CD4-positive, alpha-beta T cell treated with Interleukin-15 for 4 hours (primary cell): ENCODE measurements at places on chromosomes 5 and 9.

GRCh38 chr5:76601470-76601869 is 21.7 kb downstream of the F2RL2 start:
- DNase-seq = peak; percentile 66

DNA sequence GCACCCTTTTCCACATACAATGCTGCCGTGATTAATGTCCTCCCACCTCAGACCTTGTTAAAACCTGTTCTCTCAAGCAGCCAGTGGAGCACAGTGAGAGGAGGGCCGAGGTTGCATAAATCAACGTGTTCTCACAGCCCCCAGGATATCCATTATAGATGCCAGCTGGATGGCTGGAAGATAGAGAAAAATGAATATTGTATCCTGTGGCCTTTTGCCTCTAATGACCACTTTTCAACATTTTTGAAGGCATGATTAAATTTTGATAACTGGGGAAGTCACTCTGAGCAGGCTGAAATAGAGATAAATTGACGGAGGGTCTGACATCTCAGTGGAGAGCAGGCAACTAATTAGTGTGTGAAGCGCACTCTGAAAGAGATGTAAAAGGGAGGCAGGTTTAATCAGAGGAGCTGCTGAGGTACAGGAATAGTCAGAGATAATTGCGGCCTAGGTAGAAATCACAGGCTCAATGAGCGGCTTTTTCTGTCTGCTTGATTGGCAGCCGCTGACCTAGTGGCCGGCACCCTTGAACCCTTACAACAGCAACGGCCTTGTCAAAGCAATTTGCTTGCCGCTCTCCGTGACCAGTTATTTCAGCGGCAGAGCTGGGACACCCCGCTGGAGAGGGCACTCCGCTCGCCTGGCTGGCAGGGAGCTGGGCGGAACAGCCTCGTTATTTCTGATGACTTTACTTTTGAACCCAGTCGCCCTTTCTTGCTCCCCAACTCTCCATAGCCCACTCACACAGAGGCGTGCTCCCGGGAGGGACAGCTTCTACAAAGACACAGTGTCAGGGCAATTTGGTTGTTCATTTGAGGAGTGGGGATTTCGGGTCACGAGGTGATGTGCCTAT is 560.7 kb downstream of the PSAT1 start:
- DNase-seq = no peak

DNA sequence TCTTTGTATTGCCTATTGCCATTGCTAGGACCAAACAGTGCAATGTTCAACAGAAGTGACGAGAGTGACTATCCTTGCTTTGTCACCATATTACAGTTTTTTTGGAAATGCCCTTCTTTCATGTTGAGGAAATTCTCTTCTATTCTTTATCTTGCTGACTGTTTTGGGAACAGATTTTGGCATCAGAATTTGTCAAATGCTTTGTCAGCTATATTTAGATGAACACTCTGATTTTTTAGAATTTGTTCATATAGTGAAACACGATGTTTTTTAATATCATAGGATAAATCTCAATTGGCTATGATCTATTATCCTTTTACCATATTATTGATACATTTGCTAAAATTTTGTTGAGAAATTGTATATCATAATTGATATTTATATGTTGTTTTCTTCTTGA is 31.4 kb downstream of the FBN2 start:
- no peak for DNase-seq

GRCh38 chr9:34984049-34984448 is 5.5 kb upstream of the DNAJB5 start:
- no peak for DNase-seq

DNA sequence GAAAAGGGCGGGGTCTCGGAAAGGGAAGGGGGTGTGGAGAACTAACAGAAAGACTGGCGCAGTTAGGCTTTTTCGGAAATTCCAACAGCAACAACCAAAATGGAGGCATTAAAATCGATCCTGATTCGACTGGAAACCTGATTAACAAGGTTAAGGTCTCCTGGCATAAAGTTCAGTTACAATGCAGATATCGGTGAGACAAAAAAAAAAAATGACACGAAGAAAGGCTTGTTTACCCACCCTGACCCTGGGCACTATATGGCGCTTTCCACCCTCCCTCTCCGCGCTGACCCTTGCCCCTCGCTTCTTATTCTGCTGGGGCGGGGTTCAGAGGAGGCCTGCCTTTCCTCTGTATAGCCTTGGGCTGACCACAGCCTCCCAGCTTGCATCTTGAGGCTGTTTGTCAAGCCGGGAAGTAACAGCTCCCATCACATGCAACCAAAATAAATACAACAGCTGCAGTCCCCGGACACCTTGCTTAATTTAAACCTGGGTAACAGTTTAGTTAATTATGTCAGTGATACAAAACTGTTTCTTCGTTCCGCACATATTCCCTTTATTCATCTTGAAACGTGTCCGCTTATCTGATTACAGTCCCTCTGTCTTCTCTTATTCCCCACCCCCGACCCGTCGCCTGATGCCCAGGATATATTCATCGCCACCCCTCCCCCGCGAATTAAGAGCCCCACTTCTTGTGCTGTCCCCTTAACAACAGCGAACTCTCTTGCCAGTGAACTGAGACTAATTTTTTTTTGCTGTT is 795 bp upstream of the PJA2 start:
- DNase-seq = peak; percentile 22

DNA sequence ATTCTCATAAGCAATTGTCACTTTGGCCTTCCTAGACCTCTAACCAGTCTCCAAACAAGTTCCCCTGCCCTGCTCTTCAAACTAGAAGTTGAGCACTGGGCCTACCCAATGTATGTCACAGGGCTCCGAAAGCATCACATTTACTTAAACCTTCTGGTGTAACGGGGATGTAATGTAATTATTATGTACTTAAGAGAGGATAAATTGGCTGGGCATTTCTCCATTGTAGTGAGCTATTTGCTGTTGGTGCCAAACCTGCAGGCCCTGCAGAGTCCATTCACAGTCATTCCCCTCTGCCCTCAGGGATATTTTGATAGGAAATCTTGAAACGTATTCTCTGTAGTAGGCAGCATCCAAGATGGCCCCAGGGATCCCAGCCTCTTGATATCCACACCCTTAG is 64.2 kb upstream of the GNE start:
- DNase-seq = no peak

DNA sequence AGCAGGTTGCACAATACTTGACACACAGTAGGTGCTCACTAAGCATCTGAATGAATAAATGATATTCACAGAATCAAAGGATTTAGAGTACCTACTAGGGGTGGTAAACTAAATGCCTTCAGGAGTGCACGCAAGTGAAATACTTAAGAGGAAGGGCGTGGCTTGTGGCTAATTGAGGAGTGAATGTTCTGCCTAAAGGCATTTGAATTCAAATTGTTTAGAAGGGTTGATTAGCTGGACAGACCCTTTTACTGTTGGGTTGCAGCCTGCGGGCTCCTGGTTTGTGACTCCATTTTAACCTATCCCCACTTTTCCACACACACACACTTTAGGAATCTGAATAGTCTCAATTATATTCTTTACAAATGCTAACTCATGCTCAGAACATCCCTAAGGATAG is 63.1 kb downstream of the PPP2R2B start:
- no peak for DNase-seq

DNA sequence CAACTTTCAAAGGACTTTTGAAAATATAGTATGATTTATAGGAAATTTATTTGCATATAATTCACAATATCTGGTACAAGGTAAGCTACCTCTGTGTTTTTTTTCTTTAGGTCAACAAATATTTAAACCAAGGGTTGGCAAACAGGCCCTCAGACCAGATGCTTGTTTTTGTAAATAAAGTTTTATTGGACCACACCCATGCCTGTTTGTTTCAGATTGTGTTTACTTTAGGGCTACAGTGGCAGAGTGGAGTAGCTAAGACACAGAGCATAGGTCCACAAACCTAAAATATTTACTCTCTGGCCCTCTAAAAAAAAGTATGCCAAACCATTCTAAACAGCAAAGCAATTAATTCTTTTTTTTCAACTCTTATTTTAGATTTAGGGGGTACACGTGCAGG is 119.7 kb upstream of the CCDC152 start:
- no peak for DNase-seq

DNA sequence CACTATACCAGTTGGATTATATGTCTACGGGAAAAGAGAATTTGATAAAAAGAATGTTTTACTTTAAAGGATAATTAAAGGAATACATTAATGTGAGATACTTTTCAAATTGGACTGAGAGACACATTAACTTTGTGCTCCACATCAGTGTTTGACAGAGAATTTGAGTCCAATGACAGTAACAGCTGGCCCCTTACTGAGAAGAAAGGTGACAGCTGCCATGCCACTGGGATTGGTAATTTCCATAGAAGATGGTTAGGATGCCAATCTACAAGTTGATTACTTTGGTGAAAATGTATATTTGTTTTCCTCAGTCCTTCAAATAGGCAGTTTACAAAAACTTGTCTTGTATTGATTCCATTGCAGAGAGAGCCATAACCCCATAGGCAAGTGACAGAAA is 578.4 kb downstream of the SLCO4C1 start:
- DNase-seq = no peak

- no peak for DNase-seq
These were observed 79.4 kb upstream of the NREP start for GRCh38 chr5:111836426-111836825.

DNA sequence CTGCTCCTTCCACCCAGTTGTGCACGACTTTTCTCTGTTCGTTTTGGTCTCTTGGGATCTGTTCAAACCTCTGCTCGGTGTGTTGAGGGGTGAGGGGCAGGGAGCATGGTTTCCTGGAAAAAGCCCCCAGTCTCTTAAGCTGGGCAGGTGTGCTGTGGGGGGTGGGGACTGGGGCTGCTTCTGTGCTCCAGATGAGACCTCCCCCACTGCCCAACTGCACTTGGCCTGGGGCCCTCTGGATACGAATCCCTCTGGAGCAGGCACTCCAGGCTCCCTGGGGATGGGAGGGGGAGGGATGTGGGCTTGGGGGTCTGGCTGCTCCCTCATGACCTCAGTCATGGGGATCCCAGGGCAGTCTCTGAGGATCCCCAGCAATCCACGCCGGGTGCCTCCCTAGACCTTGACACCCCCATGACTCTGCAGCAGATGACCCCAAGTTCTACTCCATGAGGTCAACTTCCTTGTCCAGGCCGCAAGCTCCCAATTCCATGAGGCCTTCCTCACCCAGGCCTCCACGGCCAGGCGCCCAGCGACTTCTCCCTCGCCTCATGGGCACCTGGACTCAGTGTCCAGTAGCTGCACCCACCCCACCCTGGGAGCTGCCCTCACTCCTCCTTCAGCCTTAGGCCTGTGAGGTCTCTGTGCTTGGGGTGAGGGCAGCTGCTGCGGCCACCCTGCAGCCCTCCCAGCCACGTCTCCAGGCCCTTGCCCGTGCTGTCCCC is 5.9 kb upstream of the AHRR start:
- no peak for DNase-seq

DNA sequence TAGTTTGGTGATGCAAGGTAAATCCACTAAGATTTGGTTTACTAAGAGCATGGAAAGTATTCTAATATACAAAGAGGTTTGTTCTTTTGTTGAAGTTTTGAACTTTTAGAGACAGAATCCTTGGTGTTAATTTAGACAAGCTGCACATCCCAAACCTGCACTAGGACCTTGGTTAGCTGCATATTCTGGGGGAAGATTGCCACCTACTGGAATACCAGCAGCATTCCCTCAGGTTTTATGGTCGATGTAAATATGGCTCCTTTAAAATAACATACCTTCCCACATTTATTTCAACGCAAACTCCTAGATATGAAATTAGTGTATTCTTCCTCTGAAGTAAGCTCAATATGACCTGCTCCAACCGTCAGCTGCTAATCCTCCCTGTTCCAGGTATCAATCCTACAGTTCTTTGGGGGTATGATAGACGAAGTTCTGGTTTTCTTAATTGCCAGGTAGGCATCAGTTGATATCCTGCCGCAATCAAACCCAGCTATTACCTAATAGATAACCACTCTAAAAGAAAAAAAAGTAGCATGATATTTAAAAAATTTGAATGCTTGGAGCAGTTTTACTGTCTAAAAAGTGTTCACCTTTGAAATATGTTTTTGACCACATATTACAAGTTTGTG is 624.1 kb downstream of the ISL1 start:
- no peak for DNase-seq

- DNase-seq = no peak
These were observed 28.8 kb upstream of the ROR2 start for GRCh38 chr9:91978740-91979414.

DNA sequence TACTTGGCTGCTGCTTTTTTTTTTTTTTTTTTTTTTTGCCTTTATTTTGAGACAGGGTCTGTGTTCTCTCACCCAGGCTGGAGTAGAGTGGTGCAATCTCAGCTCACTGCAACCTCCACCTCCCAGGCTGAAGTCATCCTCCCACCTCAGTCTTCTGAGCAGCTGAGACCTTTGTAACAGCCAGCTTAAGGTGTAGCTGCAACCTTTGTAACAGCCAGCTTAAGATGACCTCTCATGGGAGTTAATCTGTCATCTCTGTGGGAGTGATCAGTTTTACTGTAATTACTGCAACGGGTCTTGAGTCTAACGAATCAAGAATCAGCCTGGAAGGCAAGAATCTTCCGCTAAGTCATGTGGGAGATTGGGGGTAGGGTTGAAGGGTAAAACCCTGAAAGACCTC is 31.6 kb upstream of the SNX2 start:
- no peak for DNase-seq

DNA sequence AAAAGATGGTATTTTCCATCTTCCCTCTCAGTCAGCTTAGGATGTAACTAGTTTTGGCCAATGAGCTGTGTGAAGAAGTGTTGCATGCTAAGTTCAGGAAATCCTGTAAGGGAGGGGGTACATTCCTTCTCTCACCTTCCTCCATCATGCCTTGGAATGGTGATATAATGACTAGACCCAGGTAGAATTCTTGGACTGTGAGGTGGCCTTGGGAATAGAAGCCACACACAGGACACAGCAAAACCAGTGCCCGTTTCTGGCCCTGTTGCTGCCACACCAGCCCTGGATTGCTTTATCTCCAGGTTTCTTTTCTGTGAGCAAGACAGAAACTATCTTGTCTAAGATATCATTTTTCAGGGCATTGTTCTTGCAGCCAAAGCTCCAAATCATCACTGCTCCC is 10.5 kb upstream of the ZNF354A start:
- DNase-seq = no peak

DNA sequence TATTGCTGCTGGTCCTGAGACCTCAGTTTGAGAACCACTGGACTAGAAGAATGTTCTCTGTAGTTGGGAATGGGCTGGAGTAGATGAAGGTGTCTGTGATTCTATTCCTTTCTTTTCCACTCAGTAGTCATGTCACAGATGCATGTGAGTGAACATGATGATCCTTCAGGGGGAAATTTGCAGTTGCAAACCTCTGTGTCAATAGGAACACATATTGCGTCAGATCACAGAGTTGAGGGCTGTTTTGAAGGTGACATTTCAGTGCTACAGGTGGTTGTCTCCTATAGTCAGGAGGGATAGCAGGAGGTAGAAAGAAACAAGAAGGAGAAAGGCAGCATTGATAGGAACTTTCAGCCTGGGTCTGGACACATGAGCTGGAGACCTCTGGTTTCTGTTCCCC is 239.3 kb downstream of the ARHGEF28 start:
- no peak for DNase-seq

GRCh38 chr9:121282277-121283079 is 14.5 kb downstream of the GSN start:
- no peak for DNase-seq

DNA sequence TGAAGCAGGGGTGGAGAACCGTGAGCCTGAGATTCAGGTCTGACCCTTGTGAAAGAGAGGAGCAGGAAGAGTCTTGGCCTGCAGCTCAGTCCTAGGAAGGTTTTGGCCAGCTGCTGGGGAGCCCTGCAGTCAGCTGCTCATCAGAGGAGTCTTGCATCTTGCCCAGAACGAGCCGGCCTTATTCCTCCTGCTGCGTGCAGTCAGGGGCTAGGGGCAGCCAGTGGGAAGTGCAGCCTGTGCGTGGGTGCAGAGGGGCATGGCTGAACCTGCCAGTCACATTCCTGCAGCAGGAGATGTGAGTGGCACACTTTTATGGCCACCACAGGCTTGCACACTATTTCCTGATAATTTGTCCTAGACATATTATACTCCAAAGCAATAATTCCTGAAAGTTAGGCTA is 278.7 kb downstream of the NPR3 start:
- DNase-seq = no peak
